Thymus (tissue), 14 donors: ENCODE measurements at places on chromosomes 7 and 10.

DNA sequence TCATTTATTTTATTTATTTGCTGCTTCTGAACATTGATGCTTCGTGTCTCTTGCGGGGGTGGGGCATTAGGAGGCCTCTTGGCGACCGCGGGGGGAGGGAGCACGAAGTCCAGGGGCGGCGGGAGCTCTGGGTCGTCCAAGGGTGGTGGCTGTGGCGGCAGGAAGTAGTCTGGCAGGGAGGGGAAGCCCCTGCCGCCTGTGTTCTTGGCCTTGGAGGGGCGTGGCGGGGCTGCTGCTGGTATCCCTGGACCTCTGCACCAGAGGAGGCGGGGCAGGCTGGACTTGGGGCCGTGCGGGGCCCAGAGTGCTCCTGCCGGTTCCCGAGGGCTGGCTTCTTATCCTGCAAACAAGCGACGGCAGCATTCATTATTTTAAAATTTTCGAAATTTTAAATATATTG is 70.5 kb upstream of the ABI1 start:
- no peak for DNase-seq

- DNase-seq, result no peak
These were observed 61.3 kb downstream of the YKT6 start for GRCh38 chr7:44262031-44262430.

DNA sequence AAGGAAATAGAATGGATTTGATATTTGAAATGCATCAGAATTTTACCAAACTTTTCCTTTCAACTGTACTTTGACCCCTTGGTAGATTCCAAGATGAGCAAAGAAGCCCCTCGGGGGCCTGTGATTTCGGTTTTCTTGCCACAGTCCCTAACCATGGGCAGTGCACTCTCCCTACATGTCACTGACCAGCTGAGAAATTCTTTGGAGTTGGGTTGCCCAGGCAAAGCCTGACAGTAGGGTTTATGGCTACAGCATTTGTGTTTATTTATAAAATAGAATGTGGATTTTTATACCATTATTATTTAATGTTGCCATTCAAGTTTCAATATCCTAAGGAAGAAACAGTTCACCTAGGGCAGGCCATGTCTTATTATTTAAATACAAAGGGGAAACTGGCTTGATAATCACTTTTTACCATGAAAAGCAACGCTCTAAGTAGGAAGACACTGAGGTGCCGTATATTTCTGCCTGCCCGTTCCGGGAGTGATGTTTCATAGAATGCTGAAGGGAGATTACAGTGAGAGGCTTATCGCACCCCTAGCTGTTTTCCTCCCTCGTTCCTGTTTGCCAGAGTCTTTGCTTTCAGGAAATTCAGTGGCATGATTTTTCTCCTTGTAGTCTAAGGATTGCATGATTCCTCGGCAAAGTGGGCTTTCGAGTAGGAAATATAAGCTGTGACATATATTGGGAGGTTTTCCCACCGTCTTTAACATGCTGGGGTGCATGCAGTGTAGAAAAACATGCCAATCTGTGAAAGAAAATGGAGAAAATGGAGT is 35.8 kb downstream of the WIPF3 start:
- DNase-seq, result no peak

DNA sequence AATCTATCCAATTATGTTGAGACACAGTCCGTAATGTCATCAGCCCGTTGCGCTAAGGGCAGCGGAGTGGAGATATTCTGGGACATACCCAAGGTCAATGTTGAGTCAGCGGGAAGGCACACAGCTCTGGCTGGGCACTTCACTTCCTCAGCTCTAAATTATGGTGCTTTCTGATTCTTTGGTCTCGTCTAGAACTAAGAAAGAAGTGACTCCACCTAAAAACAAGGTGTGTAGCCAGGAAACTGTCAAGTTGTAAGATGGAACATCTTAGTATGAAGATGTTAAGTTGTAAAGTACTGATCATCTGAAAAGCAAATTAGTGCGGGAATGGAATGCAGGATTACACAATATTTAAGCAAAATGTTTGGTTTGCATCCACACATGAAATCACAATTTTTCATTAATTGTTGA is 43.1 kb downstream of the BAIAP2L1 start:
- no peak for DNase-seq

DNA sequence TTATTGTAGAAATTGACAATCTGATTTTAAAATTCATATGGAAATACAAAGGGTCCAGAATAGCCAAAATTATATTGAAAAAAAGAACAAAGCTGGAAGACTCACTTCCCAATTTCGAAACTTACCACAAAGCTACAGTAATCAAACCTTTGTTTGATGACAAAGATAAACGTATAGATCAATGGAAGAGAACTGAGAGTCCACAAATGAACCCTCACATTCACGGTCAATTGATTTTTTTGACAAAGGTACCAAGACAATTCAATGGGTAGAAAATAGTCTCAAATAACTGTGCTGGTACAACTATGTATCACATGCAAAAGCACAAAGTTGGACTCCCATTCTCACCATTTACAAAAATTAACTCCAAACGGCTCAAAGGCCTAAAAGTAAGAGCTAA is 8.7 kb downstream of the KPNA7 start:
- DNase-seq, result no peak

DNA sequence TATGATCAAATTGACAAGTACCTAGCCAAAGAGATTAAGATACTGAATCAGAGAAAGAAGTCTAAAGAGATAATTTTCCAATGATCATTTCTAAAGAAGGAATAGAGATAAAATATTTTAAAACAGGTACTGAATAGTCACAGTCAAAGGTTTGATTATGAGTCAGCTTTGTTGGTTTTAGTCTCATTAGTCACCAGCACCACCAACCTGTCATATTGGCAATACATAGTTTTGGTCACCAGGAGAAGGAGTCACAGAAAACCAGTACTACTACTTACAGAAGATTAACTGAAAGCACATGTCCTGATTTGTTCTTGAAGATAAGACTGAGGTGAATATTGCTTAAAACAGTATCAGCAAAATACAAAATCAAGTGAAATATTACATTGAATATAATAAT is 34.6 kb downstream of the ZEB1 start:
- no peak for DNase-seq

DNA sequence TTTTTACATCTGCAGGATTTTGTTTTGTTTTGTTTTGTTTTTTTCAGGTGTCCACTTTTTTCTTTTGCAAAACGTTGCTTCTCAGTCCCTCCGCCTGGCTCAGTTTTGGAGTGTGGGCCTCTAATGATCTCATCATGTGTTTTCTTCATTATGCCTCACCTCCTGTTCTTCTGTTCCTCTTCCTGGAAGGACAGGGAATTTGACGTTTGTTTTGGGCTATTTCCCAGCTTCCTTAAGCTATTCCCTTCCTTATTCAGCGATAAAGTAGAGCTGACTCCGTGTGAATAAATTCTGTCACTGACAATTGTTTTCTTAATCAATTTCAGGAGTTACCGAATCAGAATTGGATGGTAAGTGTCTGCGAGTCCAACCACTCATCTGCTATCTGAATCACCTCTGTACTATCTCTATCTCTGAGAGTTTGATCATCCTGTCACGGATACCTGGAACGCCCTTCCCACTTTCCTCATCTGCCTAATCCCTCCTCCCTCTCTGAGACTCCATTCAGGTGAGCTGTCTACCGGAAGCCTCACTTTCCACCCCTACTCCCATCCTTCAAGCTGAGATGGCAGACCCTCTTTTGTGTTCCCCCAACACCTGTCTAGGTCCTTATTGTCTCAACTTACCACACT is 218.4 kb downstream of the GATA3 start:
- no peak for DNase-seq

DNA sequence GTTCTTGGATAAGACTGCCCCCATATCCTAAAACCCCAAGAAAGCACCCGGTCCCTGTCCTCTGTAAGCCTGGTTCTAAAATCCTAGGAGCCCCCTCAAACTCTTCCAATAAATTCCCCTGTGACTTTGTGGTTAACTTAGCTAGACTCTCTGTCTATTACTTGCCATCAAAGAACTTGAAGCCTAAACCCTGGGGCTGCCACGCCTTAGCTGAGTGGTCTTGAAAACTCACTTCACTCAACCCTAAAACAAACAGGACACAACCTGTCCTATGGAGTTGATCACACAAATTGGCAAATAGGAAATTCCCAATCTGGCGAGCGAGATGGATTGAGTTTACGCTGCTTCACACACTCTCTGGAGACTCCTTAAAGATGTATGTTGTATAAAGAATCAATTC is 191.4 kb upstream of the SVIL start:
- no peak for DNase-seq

GRCh38 chr7:72268796-72269195 is 143.3 kb downstream of the CALN1 start:
- DNase-seq, result no peak

- no peak for DNase-seq
These were observed 5.4 kb downstream of the LRRC4 start for GRCh38 chr7:128025819-128026218.

GRCh38 chr10:48701139-48701901 is 16.6 kb downstream of the WDFY4 start:
- peak; percentile 53 for DNase-seq

DNA sequence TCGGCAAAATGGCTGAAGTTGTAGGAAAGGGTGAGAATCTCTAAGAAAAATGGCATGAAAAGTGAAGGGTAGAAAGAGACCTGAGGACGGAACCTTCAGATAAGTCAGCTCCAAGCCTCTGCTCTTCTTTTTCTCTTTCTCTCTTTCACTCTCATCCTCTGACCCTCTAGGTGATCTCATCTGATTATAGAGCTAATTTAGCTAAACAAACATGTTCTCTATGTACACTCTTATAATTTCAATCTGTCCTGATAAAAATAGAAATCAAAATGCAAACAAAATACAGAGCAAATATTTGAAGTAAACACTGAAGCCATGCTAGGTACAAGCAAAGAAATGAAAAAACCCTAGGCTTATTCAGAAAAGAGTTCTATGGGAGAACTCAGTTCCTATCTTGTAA is 14.4 kb upstream of the CUBN start:
- no peak for DNase-seq

DNA sequence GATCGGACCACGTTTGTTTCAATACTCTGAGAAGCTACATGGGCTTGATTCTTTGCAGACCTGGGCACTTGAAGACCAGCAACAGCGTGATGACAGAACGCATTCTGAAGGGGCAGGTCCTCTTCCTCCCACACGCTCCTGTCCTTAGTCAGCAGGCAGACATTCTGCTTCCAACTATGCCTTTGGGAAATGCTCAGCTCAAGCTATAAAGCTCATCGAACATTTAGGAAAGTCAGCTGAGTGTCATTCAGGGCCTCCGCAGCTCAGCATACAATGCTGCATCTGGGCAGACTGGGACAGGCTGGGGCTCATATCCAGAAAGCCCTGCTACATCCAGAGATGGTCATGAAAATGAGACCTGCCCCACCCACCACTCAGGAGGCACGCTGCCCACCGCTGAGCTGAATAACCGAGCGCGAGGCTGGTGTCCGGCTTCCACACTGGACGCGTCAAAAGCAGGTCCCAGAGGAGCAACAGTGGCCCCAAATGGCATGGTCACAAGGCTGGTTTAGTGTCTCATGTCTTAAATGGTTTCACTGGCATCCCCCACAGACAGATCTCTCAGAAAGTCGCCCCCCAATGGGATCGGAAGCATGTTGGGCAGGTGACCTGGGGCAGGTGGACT is 274.0 kb downstream of the DNAJB6 start:
- DNase-seq, result no peak

DNA sequence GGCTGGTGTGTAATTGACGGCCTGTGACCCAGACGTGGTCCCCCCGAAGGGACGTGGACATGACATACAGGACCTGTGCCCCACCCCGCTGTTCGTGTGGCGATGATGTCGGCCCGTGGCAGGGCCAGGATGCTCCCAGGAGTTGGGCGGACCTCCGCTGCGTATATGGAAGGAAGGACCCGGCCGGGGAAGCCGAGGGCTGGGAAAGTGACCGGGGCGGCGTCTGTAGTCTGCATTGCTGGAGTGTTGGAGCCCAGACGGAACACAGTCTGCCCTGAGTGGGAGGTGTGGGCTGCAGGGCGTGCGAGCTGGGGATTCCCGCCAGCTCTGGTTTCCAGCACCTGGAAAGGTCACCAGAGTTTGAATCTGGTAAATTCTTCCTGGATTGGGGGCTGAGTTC is 45.0 kb upstream of the FOXL3 start:
- DNase-seq, result no peak

GRCh38 chr10:106402458-106402857 is 762.0 kb downstream of the SORCS1 start:
- no peak for DNase-seq

DNA sequence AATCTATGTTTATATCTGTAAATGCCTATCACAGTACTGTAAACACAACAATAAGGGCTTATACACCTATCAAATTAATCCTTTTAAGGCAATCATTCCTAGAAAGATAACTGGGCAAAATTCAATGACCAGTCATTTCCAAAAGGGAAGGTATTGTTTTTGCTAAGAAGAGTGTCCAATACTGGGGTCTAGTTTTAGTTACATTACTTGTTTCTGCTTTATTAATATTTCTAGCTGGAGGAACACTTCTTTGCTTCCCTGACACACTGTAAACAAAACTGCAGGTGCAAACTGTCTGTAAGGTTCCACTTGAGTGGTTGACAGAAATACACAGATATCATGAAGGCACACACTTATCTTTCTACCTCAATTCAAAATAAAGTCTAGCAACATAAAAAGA is 84.2 kb upstream of the FAM133B start:
- no peak for DNase-seq

- no peak for DNase-seq
These were observed 636.8 kb downstream of the ETV1 start for GRCh38 chr7:13352677-13353076.

- no peak for DNase-seq
These were observed 207.1 kb upstream of the NFE2L3 start for GRCh38 chr7:25944777-25945515.

- DNase-seq, result no peak
These were observed 189.6 kb downstream of the CTTNBP2 start for GRCh38 chr7:117683430-117684175.

DNA sequence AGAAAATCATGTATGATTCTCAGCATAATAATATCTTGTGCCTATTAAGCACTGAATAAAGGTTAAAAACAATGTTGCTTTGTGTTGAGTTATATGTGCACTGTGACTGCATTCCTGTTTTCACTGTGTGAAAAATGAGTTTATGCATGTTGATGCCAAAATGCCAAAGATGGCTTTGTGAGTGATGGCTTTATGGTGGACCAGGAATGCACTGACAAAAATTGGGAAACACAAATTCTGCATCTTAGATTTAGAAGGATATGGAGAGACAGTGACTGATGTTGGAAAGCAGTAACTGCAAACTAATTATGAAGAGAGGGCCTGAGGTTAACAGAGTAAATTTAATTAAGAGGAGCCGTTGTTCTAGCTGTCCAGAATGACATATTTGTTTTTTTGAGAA is 440.4 kb downstream of the KIF20B start:
- no peak for DNase-seq

DNA sequence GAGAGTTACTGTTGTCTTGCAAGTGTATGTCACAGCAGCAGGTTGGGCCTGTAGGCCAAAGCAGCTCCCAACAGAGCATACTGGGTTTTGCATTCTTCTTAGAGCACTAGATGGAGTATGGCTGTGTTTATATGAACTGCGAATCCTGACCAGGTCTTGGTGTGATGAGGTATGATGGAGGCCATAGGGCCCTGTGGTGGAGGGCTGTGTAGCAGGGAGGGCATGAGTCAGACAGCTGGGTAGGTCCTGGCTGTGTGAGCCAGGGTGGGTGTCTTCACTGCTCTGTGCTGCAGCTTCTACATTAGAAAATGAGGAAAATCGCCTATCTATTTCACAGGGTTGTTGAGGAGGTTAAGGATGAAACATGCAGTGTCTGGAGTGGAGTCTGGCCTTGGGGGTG is 124.2 kb downstream of the BUB3 start:
- DNase-seq, result no peak
